ENCODE measurements at places on chromosomes 3 and 15.

DNA sequence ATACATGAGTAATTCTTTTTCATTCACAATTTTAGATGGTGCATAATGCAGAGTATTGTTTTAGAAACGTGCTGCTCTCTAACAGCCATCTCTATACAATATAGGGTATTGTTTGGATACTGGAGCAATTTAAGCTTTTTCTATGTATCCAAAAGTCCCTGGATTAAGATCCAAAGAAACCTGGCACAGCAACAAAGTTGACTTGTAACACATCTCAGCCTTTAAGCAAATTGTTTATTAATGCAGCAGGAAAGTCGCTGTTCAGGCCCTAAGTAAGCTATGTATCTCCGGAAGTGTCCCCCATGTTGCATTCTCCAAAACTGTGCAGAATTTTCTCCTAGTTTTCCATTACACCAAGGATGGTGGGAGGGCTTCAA lies 7.3 kb downstream of the VGLL4 start:
- no peak for DNase-seq

- DNase-seq = no peak
Measured at GRCh38 chr3:105177576-105177975, 189.1 kb upstream of the ALCAM start.

DNA sequence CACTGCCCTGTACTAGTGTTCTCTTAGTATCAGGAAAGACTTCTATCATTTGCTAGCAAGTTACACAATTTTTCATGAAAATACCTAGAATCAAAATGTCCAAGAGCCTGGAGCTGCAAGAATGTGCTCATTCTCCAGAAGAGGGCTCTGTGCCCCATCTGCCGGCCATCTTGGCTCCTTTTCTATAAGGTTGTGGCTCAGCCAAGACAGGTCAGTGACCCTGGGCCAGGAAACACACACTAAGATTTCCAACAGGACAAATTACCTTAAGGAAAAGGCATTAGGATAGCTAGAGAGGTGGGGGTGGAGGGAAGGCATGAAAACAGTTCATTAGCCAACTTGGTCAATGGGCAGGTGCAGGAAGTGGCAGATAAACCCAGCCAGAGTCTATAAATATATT lies 20.7 kb downstream of the TIMP4 start:
- DNase-seq = no peak

GRCh38 chr3:140822401-140823047 lies 119.1 kb upstream of the SLC25A36 start:
- no peak for DNase-seq

DNA sequence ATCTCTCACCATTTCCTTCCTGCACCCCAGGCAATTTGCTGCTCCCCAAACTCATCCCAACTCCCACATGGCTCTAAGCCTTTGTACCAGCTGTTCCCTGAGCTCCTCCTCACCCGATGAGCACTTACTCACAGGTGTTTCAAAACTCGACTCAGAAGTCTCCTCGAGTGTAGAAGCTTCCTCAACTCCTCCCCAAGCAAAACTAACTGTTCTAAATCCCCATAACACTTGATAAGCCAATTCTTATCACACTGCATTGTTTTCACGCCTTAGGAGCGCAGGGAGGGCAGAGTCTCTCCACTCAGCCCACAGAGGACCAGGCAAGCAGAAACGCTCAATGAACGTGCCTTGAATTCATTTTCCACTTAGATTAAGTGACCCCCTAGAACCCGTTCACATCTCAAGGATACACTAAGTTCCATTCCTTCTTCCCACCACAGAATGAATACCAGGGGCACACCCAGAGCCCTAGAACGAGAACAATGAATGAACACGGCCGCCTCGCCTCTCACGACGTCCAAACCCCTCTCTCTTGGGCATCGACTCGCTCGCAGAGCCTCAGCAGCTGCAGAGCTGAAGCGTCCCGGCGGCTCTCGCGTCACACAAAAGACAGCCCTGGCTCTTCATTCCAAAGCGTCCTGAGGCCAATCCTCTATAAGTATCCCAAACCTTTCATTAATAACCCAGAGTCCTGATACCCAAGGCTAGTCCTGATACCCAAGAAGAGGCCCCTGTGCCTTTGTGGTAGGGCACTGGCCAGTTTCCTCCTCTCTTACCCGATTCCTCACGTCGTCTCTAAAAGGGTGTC lies 1.1 kb downstream of the RAF1 start:
- DNase-seq = peak; percentile 29

DNA sequence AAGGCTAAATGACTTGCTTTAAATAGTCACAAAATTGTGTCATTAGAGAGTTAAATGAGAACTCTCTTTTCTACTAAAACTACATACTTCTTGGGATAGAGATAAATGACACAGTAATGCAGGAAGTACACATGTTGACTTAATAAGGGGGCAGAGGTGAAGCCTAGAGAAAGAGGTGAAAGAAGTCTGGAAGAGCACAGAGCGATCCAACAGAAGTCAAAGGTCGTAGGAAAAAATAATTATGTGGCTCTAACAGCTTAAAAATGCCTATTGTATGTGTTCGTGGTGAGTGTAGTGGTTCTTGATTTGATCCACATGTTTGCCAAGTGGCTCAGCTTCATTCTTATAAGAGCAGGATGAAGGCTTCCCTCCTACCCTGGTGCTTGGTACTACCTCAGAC lies 61.7 kb downstream of the TMEM212 start:
- no peak for DNase-seq

- no peak for DNase-seq
Measured at GRCh38 chr15:56411122-56411749, 46.0 kb downstream of the TEX9 start.

Data from activated CD4-positive, alpha-beta T cell treated with anti-CD3 and anti-CD28 coated beads for 4 hours (primary cell).